Stimulated activated CD8-positive, alpha-beta memory T cell treated with anti-CD3 and anti-CD28 coated beads, Interleukin-4, amount 100 ng/mL, for 48 hours (primary cell): ENCODE measurements at places on chromosomes 13 and 19.

DNA sequence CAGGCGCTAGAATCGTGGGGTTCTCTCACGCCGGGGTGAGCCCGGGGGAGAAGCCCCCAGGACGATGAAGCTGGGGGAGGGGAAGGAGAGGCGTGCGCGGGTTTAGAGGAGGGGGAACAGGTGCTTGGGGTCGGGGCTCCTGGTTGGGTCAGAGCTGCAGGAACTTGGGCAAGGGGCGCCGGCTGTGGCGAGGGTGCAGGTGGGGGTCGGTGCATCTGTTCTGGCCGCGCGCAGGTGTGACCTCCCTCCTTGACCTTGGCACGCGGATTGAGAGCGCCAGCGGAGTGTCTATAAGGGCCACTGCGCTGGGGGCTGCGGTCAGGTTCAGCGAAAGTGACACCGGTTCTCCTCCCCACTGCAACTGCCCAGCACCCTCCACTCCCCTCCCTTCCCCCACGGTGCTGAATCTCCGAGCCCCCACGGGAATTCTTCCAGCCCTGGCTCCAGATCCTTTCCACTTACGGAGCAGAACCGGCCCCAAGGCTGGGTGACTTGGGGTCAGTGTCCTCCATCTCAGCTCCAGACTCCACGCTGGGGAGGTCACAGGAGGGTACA, 618 bp downstream of the TMEM38A start:
- DNase-seq = peak; percentile 28

DNA sequence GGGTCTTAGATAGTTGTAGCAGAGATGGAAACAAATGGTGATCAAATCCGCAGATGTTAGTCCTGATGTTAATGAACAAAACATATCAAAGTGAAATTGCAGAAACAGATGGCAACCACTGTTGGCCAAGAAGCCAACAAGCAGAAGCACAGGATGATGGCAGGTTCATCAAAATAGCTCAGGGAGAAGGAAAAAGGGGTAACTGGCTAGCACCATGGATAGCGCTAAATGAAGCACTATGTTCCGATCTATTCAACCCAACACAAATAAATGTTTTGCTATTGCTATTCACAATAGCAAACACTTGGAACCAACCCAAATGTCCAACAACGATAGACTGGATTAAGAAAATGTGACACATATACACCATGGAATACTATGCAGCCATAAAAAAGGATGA, 413.7 kb downstream of the FGF14 start:
- no peak for DNase-seq

DNA sequence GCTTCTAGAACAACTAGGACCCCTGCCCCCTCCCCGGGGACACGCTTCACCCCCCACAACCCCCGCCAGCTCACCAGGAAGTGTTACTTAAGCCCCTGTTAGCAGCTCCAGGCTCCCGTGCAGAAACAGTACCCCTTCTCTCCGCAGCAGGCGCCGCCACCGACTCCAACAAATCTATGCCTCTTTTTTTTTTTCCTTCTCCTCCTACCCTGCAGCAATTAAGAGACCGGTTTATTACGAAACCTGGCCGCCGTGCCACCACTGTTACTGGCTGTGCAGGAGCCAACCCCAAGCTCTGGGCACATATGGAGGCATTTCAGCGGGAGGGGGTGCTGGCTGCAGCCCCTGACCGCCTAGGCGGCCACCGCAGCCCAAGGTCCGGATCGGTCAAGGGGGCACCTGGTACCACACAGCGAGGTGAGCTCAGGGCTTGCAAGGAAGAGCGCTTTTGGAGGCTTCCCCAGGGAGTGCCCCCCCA, 2.4 kb downstream of the GADD45B start:
- peak; percentile 61 for DNase-seq

- DNase-seq = no peak
These were observed 21.8 kb upstream of the RAB20 start for GRCh38 chr13:110583178-110583865.

GRCh38 chr19:32874605-32875004, 5.0 kb upstream of the SLC7A9 start:
- no peak for DNase-seq

DNA sequence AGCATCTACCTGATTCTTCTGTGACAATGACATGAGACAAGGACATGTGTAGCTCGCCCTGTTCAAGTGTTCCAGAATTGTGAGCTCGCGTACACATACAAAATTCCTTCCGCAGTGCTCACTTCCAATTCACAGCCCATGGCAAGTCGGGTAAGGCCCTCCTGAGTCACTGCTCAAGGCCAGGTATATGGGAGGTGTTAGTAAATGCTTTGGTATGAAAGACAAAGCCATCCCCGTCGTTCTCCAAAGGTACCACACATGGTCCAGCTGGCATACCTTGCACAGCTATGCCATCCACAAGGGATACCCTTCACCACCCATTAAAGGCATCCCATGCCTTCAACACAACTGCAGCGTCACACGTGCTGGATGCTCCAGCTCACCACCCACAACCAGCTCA, 4.4 kb upstream of the ELL start:
- no peak for DNase-seq

- no peak for DNase-seq
These were observed 2.0 kb upstream of the GRK1 start for GRCh38 chr13:113664751-113665596.

GRCh38 chr13:99916366-99917103, 55.0 kb downstream of the ZIC5 start:
- no peak for DNase-seq

DNA sequence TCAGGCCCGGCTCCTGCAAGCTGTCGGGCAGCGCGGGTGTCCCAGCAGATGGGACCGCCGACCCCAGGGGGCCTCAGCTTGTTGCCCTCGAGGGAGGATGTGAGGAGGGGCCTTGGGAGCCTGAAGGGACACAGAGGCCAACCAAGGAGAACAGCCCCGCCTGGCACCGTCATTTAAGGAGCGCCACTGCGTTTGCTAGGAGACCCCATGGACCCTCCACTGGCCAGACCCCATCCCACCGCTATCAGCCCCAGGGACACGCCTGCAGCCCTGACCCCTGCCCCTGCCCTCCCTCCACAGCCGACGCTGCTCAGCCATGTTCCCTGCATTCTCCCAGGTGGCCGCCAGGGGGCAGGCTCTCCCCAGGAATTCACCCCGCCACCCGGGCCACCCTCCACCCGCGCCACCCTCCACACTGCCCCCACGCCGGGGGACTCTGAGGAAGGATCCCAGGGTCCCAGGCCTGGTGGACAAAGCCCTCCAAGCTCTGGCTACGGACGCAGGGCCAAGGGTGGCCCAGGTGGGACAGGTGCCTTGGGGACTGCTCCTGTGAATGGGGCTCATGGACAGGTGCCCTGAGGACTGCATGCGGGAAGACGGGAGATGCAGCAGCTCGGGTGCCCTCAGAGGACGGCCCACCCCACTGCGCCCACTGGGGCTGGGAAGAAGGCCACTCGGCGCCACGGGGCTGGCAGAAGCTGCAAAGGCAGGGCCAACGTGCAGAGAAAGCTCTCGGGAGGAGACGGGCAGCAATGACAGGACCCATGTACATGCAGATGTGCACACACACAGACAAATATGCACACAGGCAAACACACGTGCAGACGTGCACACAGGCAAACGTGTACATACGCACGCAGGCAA, 34.4 kb downstream of the PIP5K1C start:
- peak; percentile 90 for DNase-seq

DNA sequence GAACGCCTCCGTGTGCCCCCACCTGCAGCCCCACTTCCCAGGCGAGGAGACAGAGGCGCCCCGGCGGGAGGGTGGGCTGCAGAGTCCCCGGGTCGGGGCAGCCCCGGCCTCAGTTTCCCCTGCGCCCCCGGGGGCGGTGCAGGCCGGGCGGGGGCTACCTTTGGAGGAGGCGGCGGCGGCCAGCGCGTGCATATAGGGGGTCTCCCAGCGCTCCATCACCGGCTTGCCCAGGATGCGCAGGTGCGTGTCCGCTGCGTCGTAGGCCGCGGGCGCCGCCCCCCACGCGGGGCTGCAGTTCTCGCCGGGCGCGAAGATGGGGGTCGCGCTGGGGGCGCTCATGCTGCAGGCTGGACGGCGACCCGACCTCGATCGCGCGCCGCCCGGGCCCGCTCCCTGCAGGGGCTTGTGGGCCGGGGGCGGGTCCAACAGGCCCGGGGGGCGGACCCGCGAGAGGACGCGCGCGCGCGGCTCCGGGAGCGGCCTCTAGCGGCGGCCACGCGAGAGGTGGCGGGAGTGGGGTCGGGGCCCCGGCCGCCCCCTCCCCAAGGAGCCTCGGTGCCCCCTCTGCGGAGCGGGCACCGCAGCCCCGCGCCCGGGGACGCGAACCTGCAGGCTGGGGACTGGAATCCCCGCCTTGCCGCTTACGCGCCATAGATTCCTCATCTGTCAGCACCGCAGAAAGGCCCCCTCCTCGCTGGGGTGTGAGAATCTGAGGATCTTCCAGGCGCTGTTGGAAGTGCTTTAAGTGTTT, at the start of gene GAMT:
Gene GAMT, minus strand, starts transcription at position 405 of the 751 bp plus-strand sequence. Its CDS starts 66 bp downstream, at position 339.
- peak; percentile 72 for DNase-seq
